ENCODE measurements at places on chromosomes 12 and 14. TPM values are rescaled to one million over a fixed set of nuclear protein-coding genes. Genes with fewer than 3 reads are reported as not detected.

Gene TOMM20L
- total RNA-seq = not detected

Gene SLC38A4
- total RNA-seq = 2.2 TPM

GRCh38 chr12:7933255-7933726, 2.7 kb downstream of the SLC2A3 start:
- peak; percentile 67 for DNase-seq

- DNase-seq = no peak
Observed at GRCh38 chr14:40796168-40796567, 810.5 kb upstream of the LRFN5 start.

DNA sequence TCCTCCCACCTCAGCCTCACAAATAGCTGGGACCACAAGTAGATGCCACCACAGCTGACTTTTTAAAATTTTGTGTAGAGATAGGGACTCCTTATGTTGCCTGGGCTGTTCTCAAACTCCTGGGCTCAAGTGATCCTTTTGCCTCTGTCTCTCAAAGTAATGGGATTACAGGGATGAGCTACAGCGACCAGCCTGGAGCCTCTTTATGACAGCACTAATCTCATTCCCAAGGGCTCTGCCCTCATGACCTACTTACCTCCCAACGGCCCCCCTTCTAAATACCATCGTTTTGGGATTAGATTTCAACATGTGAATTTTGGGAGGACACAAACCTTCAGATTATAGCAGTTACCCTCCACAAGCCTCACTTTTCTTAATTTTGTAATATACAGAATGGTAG, 150.6 kb upstream of the FUT8 start:
- no peak for DNase-seq

GRCh38 chr12:42309996-42310395, 15.9 kb downstream of the ZCRB1 start:
- DNase-seq = no peak

GRCh38 chr12:55737581-55738122, 5.3 kb upstream of the GDF11 start:
- DNase-seq = no peak

Measured in transverse colon (tissue), 4 donors.